ENCODE measurements at places on chromosomes 16 and 17.
A peak's percentile ranks its signal among the peaks of the same experiment; 100 is the strongest.

DNA sequence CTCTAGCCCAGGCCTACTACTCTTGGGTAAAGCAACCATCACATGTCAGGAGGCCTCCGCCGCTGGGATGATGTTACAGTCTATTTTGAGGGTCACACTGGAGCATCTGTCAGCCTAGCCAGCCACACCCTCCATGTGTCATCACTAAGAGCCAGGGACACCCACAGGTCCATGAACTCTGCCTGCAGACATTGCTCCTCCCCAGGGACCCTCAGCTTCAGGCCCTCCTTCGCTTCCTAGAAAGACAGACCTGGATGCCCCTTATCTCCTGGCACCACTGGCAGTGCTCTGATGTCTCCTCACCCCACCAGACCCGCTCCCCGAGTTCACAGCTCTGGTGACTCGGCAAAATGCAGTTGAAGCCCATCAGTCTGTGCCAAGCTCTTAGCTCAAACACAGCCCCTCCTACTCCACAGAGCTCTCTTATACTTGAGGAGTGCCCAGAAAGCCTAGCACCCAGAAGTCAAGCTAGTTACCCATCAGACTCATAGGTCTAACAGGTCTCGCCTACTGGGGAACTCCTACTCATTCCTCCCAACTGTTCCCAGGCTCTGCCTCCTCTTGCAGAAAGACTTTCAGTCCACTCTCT lies 5.9 kb downstream of the RANBP10 start:
- DNase-seq, result no peak

DNA sequence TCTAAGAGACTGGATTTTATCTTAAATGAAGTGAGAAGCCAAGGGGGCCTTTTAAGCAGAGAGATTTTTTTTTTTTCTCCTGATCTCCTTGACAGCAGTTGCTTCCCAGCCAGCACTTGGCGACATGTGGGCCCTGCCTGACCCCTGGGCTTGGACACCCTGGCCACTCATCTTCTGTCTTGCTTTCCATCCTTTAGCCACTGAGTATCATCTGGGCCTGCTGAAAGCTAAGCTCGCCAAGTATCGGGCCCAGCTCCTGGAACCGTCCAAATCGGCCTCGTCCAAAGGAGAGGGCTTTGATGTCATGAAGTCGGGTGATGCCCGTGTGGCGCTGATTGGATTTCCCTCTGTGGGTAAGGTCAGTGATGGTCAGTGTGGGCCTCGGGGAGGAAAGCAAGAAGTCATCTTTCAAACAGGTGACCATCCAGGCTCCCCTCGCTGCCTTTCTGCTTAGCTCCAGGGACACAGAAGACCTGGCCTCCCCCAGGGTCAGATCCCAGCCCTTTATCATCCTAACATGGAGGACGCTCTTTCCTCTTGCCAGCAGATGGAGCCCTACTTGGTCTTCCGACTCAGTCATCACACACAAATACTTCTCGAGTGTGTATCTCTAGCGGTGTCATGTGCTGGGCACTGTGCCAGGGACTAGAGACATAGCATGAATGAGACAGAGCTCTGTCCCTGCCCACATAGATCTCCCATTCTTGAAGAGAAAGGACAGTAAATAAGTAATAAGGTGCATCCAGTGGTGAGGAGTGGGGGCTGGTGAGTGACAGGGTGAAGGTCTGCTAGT lies 6.1 kb downstream of the DRG2 start:
- no peak for DNase-seq

DNA sequence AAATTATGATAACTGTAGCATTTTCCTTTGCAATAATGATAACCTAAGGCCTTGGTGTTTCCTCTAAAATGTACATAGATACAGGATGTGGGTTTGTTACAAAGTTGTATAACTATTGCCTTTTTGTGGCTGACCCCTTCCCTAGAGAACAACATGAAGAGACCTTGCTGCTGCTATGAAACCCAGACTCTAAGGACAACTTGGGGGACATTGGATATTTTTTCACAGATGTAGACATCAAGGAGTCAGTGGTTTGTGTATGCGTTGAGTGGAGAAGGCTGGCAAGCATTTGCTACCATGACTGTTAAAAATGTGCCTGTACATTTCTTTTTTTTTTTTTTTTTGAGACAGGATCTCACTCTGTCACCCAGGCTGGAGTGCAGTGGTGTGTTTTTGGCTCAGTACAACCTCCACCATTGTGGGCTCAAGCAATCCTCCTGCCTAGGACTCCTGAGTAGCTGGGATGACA lies 12.3 kb downstream of the HMOX2 start:
- no peak for DNase-seq

- peak; percentile 52 for DNase-seq
These were observed 477.4 kb downstream of the SLC39A11 start for GRCh38 chr17:72614871-72615626.

DNA sequence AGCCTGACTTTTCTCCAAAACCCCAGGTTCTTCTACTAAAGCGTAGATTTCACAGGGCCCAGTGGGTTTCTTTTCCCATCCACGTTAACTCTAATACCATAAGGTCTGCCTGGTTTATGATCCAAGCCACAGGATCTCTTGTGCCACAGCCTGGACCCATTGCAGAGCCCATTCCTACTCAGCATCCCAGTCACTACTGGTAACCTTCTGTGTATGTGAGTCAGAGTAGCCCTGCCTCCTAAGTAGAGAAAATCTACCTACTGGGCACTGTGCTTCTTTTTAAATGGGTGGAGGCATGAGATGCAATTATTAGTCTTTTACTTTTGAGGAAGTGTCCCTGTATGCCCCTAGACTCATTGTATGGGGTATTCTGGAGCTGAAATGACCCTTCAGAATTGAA lies 13.5 kb downstream of the CCL11 start:
- DNase-seq, result no peak

Data from occipital lobe (tissue), 3 donors.